ENCODE measurements at places on chromosomes 7 and 10.

DNA sequence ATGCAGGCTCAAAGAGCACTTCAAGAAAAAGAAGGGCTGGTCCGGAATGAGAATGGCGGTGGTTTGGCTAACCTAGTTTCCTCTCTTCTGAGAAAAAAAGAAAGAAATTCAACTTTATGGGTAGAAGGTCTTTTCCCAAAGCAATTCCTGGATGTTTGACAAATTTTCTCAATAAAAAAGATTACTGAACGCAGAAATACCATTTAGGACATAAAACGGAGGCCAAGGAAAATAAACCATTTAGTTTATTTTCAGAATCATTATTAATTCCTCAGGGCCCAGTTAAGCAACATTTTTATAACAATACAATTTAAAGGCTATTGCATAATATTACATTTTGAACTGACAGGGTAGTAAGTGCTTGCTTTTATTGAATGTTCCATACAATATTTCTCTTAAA is 284.6 kb upstream of the ANKRD30A start:
- no peak for DNase-seq

GRCh38 chr7:140017543-140017942 is 45.2 kb downstream of the PARP12 start:
- DNase-seq, result no peak

- DNase-seq, result no peak
Measured at GRCh38 chr10:69807122-69807521, 5.4 kb downstream of the COL13A1 start.

DNA sequence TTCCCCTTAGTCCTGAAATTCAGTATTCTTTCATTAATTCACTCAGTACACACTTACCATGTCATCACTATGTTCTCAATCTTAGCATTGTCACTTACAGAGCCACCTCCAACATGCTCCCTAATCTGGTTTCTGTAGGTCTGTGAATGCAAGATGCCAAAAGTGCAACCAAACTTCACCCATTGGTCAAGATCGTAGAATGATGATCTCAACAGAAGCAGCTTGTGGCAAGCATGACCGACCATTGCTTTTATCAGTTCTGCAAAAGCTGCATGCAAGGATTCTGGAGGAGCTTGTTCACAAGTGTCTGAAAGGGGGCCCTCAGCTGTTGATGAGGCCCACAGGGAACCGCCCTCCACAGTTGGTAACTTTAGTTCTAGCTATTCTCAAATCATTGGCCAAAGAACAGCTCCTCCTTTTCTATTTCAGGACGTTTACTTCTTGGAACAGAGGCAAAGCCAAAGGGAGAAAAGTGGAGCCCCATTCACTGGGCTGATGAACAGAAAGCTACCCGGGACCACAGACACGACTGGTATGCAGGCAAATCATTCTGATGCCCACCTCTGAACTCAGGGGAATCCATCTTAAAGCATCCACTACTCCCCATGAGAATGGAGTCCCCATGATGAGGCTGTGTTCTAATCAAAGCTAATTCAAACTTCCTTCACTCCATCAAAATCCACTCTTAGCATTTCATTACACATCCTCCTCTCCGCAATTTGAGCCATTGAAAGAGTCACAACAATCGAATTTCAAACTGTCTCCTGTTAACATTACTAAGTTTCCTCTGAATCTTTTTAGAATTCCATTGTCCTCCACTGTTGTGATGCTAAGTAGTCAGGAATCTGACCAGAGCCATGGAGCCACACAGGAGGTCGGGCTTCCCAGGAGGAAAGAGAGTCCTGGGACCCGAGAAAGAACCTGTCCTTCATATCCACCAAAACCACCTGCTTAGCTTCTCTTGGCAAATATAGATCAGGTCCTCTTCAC is 13.9 kb downstream of the GRB10 start:
- no peak for DNase-seq

GRCh38 chr10:91156196-91156595 is 64.3 kb upstream of the PCGF5 start:
- DNase-seq, result no peak

DNA sequence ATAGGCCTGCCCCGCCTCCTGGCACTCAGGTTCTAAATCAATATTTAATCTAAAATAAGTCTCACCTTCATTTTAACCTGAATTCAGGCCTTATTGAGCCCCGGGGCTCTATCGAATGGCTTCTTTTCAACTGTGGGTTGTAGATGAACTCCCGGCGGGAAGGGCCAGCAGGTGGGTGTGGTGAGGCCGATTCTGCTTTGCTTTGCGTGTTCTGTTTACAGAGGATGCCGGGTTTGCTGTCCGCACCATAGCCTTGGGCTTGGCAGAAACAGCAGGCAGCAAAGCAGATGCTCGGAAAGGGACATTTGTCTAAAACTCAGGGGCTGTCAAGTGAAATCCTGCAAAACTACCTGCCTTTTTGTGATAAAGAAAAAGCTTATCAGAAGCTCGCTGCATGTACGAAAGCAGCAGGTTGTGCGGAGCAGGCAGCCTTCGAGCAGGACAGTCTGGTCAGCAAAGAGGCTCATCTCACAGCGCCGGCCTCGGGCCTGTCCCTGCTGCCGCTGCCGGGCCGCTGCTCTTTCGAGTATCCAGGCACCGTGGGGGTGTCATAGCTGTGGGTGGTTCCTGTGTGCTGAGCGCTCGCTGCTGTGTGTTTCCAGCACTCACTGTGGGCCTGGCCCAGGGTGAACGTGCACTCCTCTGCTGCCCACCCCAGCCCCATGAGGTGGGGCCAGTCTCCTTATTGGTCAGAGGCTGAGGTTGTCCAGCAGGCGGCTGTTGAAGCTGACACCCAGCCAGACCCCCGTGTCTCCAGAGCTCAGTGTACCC is 434.8 kb upstream of the FOXK1 start:
- DNase-seq, result no peak

DNA sequence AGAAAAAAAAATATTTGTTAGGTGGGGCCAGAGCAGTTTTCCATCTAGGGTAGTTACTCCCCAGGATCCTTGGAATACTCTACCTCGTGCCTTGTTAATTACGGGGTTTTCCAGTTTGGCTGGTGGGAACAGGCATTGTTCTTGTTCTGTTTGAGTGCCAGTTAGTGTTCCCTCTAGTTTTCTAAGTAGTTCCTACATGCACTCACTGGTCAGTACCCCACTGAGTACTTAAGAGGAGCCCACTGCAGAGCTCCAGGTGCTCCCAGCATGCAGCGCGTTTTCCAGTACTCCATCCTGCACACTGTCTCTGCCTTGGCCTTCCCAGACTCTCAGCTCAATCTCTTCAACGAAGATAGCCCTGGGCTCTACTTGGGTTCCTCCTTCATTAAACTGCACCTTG is 58.0 kb downstream of the AHCYL2 start:
- DNase-seq, result no peak

DNA sequence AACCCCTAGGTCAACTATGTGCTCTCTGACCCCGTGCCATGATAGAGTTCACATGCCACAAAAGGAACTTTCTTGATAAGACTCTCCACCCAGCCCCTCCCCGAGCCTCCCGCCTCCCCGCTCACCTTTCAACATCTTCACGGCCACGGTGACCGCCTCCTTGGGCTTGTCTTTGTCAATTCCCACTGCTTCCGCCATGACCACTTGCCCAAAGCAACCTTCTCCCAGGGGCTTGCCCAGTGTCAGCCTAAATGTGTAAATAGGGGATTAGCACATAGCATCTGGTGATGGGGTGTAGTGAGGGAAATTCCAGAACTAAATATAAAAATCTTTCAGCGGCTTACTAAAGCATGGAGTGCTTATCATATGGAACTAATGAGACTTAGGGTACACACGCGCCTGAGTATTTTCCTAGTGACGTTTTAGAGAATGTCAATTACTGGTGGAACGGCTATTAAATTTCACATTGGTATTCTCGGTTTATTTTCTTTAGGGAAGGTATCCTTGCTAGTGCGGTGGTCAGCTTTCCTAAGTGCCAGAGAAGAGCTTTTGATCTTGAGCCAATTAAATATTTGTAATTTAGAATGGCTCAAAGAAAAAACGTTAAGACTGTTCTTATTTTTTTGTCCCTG is 97.4 kb downstream of the FGFR2 start:
- DNase-seq, result no peak

GRCh38 chr7:36562121-36562520 is 162.2 kb downstream of the AOAH start:
- no peak for DNase-seq

DNA sequence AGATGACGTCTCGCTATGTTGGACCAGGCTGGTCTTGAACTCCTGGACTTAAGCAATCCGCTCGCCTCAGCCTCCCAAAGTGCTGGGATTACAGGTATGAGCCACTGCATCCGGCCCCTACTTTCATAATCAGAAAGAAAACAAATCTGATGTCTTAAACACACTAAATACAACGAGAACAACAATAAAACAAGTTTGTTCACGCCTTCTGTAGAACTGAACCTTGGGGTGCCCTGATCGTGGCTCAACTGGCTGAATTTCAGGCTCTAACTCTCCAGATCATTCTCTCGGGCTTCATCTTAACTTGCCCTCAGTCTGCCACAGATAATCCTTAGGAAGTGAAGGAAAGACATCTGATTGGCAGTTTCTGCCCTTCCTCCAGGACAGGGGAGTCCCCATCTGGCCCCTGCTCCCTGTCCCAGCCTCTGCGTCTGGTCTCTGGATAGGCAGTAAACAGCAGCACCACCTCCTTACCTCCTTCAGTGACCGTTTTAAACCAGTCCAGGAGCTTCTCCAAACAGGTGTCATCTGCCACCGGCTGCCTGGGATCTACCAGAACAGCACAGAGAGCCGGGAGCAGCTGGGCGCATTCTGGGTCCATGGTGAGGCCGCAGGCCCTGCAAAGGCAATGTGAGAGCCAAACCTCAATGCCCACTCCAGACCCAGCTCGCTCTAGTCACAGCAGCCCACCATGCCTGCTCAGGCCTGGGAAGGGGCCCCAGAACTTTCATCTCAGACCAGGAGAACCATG is 1.3 kb downstream of the BRAT1 start:
- no peak for DNase-seq

- DNase-seq, result peak; percentile 41
Measured at GRCh38 chr7:22481726-22482125, 18.3 kb downstream of the STEAP1B start.

- DNase-seq, result peak; percentile 36
Measured at GRCh38 chr10:89793649-89794254, 92.4 kb downstream of the KIF20B start.

DNA sequence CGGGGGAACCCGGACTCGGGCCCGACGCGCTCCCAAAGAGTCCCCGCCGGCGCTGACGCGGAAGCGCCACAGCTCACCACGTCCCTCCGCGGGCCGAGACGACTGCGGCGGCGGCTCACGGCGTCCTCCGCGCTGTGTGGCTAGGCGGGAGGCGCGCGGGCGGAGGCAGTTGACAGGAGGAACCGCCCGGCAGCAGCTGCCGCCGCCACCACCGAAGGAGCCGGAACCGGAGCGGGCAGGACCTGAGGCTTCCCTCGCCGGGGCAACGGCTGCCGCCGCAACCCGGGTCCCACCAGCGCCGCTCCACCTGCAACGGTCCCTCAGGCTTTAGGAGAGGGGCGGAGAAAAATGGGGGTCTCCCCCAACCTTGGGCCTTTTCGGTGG is 334 bp downstream of the ZNF800 start:
- peak; percentile 76 for DNase-seq

DNA sequence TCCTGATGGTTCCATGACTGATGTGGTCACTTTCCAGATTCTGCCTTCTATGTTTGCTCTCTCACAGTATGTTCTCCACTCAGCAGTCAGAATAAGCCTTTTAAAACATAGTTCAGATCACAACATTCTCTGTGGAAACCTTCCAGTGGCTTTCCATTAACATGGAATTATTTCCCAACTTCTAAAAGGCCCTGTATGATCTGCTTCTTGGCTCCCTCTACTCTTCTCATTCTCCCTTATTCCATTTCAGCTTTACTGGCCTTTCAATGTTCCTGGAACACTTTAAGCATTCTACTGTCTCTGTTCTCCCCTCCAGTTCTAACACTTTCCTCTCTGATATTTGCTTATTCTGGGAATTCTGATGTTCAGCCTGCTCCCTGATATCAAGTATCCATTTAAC is 325.6 kb downstream of the THSD7A start:
- no peak for DNase-seq

DNA sequence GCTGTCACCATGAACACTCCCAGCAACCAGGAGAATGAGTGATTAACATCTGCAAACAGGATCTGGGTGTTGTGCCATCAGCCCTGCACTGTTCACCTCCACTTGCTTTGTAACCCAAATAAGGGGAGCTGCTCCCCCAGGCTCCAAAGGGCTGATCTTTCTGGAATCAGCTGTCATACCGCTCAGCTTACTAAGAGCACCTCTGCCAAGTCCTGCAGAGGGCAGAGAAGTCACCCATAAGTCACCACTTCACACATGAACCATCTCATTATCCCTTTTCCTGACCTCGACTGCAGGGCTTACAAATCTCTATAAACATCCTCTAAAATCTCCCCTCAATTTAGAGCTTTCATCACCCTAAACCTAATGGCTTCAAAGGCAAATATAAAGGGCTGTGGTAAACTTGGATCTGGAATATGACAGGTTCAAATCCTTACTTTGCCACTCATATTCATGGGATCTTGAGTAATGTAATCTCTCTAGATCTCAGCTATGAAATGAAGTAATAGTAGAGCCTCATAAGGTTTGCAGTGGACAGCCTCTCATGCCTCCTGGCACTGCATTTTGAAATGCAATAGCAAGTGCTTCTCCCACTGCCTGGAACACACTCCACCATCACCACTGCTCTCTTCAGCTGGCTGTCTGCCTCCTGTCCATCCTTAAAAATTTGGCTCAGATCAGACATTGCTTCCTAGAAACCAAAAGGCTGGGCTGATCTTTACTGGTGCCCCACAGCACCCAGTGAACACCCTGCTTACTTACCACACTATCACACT is 38.8 kb downstream of the ERLIN1 start:
- no peak for DNase-seq

GRCh38 chr7:38318803-38319416 is 45.5 kb upstream of the TARP start:
- peak; percentile 56 for DNase-seq

DNA sequence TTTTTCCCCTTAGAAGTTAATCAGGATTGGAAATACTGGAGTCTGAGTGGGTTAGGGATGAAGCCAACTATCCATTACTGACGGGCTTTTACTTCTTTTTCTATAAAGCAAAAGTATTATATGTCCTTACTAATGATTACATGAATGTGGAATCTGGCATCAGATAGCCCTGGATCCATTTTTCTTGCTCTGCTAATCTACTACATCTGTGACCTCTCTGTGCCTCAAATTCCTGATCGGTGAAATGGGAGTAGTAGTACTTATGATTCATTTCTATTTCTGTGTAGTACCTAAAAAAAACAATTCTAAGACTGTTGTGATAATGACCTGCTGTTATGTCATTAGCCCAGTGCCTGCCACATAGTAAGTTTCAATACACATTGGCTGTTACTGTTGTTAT is 621.6 kb downstream of the SORCS3 start:
- no peak for DNase-seq

GRCh38 chr10:12348870-12349628 is at the start of gene CAMK1D:
TSS of gene CAMK1D (plus strand) at chr10:12349547.
- DNase-seq, result peak; percentile 93

- DNase-seq, result no peak
Measured at GRCh38 chr7:1743481-1744230, 73.6 kb downstream of the ELFN1 start.

GRCh38 chr10:986137-986825 is 2.0 kb upstream of the GTPBP4 start:
- DNase-seq, result no peak

GRCh38 chr10:106547047-106547635 is 617.4 kb downstream of the SORCS1 start:
- DNase-seq, result no peak
